ENCODE measurements at places on chromosomes 6 and 20.

GRCh38 chr6:119340796-119341487 is 8.6 kb downstream of the MAN1A1 start:
- no peak for DNase-seq

- DNase-seq, result no peak
Observed at GRCh38 chr6:139060332-139060731, 31.8 kb downstream of the ABRACL start.

- no peak for DNase-seq
Observed at GRCh38 chr20:50602432-50603088, 88.8 kb downstream of the RIPOR3 start.

DNA sequence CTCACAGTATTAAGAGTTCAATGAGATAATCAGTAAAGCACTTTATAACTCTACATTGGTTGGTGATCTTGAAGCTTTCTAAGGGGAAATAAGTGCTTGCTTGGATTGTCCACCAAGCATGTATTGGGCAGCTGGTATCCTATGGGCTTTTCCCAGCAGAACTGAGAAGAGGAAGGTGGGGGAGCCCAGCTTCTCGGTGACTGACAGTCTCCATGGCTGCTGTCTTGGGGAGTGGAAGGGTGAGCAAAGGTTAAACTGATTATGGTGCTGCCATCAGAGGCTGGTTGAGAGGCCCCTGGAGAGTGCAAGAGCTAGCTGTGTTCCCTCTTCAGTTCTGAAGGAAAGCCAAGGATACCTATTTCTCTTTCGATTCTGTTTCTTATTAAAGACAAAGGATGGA is 35.5 kb upstream of the ADTRP start:
- no peak for DNase-seq

DNA sequence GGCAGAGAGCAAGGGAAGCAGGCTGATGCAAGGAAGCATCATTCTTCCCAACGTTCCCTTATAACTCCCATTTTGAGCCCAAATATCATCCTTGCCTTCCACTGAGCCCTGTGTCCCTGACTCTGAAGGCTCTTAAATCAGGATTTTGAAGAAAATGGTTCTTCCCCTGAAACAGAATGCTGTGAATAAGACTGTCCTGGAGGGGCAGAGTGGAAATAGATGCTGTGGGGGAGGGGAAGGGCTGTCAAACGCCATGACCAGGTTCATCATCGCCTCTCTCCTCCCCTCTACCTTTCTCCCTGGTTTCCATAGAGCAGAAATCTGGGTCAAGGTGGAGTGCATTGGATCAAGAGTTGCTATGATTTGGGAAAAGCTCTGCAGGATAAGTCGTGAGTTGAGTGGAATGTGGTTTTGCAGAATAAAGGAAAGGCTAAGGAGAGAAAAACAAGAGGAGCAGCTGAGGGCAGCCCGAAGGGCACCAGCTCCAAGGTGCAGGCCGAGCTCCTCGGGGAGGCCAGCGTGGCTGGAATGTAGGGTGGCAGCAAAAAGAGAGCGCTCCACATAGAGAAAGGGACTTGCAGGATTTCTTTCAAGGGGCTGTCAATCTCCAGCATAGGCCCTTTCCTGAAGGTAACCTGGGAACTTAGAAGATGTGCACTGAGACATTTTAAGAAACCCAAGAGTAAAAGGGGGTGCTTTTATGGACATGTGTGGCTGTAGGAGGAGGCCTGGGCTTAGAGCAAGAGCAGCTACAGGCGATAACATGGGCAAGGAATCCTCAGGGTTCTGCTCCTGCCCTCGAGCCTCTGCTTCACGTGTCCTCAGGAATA is 120.8 kb upstream of the CDYL start:
- no peak for DNase-seq

DNA sequence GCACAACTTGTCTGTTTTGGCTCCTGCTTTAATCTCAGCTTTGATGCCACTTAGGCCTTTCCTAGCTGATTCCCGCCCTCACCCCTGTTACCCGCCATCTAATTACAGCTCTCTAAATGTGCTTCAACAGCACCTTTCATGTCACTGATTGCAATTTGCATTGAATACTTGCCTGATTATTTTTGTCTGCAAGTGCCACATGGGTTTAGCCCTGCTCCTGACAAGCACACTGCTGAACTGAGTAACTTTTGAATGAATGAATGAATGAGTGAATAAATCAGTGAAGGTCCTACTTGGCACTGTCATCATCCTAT is 591 bp upstream of the DCBLD1 start:
- DNase-seq, result no peak

- peak; percentile 39 for DNase-seq
Observed at GRCh38 chr6:96899019-96899418, 1.3 kb upstream of the NDUFAF4 start.

DNA sequence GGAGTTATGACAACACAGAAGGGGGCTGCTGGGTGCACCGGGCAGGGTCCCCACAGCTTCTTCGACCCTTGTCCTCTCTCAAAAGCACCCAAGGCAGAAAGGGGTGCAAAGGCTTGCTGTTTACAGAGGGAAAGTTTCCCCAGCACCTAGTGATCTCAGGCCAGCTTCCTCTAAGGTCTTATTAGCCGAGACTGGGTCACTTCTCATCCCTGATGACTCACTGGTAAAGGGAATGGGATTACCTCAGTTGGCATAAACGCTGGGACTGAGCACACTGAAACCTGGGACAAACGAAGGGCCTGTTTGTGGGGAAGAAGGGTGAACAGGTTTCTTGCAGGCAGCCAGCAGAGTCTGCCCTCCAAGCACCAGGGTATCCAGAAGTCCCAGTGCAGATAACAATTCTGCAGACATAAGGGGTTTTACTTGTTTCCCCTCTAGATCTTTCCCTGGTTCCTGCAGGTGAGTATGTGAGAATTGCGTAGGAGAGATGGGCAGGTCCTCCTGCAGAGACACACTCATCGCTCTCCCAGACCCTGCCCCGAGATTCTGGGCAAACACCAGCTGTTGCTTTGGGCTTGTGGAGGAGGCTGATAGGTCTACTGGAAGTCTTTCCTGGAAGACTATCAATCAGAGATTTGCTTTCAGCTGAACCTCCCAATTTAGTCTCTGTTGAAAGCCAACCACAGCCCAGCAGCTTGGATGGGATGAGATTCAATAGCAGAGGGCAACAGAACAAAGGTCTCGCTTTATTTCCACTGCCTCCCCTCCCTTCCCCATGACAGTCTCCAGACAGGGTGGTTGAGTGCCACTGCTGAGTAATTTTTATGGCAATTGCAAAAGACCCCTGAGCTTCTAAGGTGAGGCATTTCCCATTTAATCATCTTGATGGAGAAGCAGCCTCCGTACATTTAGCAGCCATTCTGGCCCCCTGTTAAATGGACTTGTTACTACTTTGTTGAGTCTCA is 25.7 kb downstream of the KCNG1 start:
- no peak for DNase-seq

- no peak for DNase-seq
Observed at GRCh38 chr6:19417713-19418112, 419.5 kb upstream of the ID4 start.

DNA sequence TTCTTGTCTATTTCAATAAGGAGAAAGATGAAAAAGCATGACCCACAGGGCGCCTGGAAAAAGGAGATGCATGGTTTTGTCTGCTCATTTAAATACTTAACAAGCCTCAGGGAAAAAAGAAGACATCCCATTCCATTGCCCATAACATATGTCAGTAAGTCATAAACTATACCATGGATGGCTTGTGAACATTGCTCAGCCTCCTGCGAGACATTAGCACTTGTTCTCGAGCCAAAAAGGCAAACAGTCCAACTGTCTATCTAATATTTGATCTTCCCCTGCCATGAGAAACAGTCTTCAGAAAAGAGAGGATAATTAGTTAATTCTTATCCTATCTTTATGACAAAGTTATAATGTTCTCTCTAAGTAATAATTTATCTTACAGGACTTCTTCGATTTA is 527.4 kb downstream of the HACE1 start:
- no peak for DNase-seq

- no peak for DNase-seq
Observed at GRCh38 chr6:1044040-1044836, 267.7 kb upstream of the FOXQ1 start.

DNA sequence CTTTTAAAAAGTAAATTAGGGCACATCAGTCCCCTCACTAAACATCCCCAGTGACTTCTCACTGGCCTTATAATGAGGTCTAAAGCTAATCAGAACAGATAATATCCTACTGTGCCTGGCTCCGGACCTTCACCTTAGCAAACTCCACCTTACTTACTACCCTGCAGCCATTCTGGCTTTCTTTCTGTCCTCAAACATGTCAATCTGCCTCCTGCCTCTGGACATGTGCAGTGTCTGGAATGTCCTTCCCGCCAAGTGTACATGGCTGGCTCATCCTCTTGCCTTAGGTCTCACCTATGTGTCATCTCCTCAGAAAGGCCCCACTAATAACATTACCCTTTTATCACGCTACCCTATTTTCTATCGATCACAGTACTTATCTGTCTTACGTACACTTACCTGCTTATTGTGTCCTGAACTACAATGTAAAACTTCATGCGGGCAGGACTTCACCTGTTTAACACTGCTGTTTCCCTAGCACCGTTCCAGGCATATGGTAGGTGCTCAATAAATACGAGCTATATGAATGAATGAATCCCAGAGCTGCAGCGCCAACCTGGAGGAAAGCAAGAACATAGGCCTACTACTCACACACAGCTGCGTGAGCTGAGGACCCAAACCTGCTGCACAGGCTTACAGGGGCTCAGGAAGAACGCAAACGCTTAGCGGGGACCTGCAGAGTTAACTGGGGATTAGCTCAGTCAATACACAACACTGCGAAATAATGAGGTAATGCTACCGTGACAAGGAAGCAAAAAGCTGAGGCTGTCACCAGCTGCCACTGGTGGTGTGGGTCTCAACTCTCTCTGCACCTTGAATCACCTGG is 991 bp downstream of the UQCC2 start:
- DNase-seq, result no peak

GRCh38 chr6:5497896-5498578 is 236.7 kb downstream of the FARS2 start:
- no peak for DNase-seq

GRCh38 chr6:114135363-114135971 is 164.5 kb upstream of the HDAC2 start:
- no peak for DNase-seq

Data from left renal cortex interstitium (tissue), 4 donors.